ENCODE measurements at places on chromosomes 2 and 18.

GRCh38 chr2:224925061-224925809 is 117.0 kb downstream of the DOCK10 start:
- DNase-seq, result no peak
- peaks cover 6% of the 10 kb centered on the region for H3K4me1 ChIP-seq
- no peaks in the 10 kb centered on the region for H3K27me3 ChIP-seq
- H3K27ac ChIP-seq, result no peak overlapping the region
- no peaks in the 10 kb centered on the region for H3K36me3 ChIP-seq

DNA sequence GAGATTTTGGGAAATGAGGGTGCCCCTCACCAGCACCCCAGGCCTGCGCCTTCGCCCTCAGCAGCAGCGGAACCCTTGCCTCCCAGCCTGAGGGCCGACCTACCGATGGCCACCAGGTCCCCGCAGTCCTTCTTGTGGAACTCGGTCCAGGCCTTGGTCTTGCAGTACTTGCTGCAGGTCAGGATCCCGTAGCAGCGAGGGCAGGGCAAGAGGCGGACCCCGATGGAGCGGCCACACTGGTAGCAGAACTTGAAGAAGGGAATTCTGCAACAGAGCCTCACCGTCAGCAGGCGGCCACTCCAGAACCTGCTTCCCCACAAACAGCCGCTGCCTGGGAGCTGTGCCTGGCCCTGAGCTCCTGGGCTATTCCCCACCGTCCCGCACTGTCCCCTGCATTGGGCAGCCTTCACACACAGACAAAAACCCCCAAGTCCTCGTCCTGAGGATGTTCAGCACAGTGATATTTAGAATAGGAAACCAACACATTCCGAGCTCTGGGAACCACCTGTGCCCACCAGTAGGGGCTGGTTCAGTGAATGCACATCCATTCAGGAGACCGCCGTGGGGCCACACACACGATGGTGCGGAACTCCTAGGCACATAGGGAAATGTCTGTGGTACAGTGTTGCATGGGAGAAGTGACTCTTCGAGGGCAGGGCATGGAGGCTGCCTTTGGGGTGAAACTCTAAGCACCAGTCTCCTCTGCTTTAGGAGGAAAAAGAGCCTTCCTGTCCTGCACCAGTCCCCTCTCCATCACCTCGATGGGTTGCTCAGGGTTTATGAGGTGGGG is 45.6 kb downstream of the GPC1 start:
- H3K4me1 ChIP-seq, result no peaks in the 10 kb centered on the region
- H3K36me3 ChIP-seq, result no peaks in the 10 kb centered on the region
- peak; percentile 7 for DNase-seq
- no peak overlapping the region for H3K4me3 ChIP-seq

DNA sequence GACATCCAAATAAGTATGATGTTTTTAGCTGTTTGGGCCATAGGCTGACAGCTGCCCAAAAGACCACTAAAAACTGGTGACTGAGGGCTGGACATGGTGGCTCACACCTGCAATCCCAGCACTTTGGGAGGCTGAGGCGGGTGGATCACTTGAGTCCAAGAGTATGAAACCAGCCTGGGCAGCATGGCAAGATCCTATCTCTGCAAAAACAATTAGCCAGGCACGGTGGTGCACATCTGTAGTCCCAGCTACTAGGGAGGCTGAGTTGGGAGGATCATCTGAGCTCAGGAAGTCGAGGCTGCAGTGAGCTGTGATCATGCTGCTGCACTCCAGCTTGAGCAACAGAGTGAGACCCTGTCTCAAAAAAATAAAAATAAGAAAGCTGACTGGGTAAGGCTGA is 511.5 kb upstream of the RAB6C start:
- no peaks in the 10 kb centered on the region for H3K27me3 ChIP-seq
- no peak for DNase-seq
- no peak overlapping the region for H3K4me3 ChIP-seq
- H3K27ac ChIP-seq, result no peak overlapping the region

DNA sequence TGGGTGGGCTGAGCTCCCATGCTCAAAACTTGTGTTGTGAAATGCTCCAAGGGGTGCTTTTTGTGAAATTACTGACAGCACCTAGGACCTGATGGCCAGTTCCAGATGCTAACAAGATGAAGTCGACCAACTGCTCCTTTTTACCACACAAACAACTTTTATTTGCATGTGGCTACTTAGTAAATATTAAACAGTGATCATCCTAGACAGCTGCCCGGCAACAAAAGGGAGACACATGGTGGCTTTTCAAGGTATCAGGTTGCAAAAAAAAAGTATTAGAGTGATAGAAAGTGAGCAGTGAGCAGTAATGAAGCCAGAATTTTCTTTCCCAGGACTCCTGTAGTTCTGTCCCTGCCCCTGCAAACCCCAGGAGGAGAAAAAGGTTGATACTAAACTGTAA is 118.5 kb downstream of the RPIA start:
- H3K27me3 ChIP-seq, result peaks cover 10% of the 10 kb centered on the region
- H3K4me3 ChIP-seq, result no peak overlapping the region
- H3K4me1 ChIP-seq, result no peaks in the 10 kb centered on the region
- no peak overlapping the region for H3K27ac ChIP-seq
- no peak for DNase-seq

All from WTC11 (cell line).